Right lobe of liver (tissue), 6 donors: ENCODE measurements at places on chromosomes 2 and 18.
A peak's percentile ranks its signal among the peaks of the same experiment; 100 is the strongest.

DNA sequence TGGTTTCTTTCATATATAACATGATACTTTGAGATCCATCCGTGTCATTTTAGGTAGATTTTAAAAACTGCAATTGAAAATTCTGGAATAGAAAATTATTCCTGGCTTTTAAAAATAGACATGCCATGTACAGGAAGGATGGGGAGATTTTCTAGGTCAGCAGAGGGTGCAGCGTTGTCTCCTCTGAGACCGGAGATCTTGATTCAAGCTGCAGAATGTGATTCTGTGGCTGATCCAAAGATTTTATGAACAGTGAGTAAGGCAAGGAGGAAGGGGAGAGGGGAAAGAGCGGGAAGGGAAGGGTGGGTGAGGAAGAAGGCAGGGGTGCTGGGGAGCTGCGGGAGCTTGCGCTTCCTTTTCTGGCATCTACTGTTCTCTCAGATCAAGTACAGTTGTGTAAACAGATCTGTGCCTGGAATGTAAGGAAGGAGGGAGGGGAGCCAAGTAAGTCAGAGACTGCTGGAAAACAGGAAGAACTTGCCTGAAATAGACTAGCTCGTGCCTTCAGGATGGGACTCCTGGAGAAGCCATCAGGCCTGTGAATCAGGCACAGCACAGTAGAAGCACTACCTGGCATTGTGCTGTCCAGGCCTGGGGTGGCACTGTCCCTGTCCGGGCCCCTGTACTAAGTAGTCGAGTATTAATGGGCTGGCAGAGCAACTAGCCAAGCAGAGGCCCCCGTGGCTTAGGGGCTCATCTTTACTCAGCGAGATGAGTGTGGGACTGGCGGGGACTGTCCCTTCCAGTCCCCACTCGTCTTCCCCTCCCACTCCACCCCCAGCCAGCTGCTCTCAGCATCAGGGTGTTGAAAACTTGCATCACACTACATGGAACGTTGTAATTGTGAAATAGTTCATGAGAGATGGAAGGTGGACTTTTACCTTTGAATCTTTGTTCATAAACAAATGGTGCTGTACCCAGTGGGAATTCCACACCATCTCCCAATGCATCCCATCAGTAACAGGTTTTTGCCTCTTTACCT, 163.5 kb downstream of the UXS1 start:
- peak; percentile 84 for DNase-seq

GRCh38 chr2:12057436-12058166, 311.2 kb downstream of the LPIN1 start:
- DNase-seq, result no peak

- no peak for DNase-seq
Measured at GRCh38 chr2:42386682-42387081, 25.7 kb upstream of the COX7A2L start.

GRCh38 chr2:200618590-200619021, 32.8 kb downstream of the AOX1 start:
- DNase-seq, result no peak

- no peak for DNase-seq
Measured at GRCh38 chr18:7608781-7609201, 41.7 kb downstream of the PTPRM start.

DNA sequence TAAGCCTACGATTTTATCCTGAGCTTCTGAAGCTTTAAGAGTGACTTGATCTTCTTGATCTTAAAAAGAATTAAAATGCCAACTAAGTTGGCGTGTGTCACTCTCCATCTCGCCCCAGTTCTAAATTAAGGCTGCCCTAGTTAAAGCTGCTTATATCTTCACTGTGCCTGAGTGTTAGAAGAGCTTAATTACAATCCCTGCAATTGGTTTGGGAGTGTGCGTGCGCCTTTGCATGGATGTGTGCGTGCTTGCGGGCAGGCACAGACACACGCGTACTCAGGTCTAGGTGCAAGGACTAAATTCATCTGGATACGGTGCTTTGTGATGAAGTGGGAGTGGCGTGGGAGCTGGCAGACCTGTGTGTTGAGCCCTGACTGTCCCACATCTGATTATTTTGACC, 201.5 kb downstream of the FAM210A start:
- no peak for DNase-seq

DNA sequence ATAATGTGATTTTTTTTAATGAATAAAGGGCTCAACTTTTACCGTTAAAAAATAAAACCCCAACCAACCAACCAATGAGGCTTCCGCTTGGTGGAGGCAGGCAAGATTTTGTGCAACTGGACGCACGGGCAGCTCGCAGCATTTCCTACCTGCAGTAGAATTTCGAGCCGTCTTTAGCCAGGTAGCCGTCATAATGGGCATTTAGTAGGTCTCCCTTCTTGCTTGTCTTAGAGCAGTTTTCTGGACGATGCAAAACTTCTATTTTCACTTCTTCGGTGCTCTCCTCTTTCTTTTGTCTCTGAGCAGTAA, 316 bp downstream of the FKBP7 start:
- no peak for DNase-seq

DNA sequence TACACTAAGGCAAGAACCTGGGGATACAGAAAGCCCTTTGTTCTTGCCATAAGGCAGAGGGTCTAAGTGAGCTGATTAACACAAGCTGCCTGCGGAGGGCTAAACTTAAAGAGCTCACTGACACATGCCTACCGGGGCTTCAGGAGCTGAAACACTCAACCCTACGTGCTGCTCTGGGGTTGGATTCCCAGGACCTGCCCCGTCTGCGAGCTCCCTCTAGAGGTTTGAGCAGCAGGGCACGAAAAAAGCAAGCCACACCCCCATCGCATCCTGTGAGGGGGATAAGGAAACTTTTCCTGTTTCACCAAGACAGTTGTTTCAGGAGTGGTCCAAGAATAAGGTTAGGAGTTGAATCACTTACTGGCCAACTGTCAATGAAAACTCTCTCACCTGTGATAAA, 562.1 kb downstream of the TMX3 start:
- DNase-seq, result no peak
